ENCODE measurements at places on chromosomes 12 and 14. TPM values are rescaled to one million over a fixed set of nuclear protein-coding genes. Genes with fewer than 3 reads are reported as not detected.
A peak's percentile ranks its signal among the peaks of the same experiment; 100 is the strongest.

HSPB8 gene
- total RNA-seq = 125 TPM

KRT78 gene
- total RNA-seq = not detected

ALDH1L2 gene
- 7.5 TPM for total RNA-seq

LRFN5 gene
- total RNA-seq = 10.0 TPM

ADAM21 gene
- total RNA-seq = 0.09 TPM

UBE3B gene
- total RNA-seq = 19.4 TPM

GRCh38 chr12:54375259-54375579 is 9.3 kb downstream of the ZNF385A start:
- no peak for DNase-seq

GRCh38 chr14:105420101-105420973 is 710 bp downstream of the MTA1 start:
- DNase-seq = no peak

- DNase-seq = peak; percentile 67
Measured at GRCh38 chr12:111445726-111446581, 40.2 kb downstream of the SH2B3 start.
